ENCODE measurements at places on chromosomes 12 and 14.

- DNase-seq, result no peak
Measured at GRCh38 chr12:27561535-27562350, 37.7 kb downstream of the PPFIBP1 start.

- no peak for DNase-seq
Measured at GRCh38 chr14:34678306-34678705, 36.1 kb downstream of the CFL2 start.

DNA sequence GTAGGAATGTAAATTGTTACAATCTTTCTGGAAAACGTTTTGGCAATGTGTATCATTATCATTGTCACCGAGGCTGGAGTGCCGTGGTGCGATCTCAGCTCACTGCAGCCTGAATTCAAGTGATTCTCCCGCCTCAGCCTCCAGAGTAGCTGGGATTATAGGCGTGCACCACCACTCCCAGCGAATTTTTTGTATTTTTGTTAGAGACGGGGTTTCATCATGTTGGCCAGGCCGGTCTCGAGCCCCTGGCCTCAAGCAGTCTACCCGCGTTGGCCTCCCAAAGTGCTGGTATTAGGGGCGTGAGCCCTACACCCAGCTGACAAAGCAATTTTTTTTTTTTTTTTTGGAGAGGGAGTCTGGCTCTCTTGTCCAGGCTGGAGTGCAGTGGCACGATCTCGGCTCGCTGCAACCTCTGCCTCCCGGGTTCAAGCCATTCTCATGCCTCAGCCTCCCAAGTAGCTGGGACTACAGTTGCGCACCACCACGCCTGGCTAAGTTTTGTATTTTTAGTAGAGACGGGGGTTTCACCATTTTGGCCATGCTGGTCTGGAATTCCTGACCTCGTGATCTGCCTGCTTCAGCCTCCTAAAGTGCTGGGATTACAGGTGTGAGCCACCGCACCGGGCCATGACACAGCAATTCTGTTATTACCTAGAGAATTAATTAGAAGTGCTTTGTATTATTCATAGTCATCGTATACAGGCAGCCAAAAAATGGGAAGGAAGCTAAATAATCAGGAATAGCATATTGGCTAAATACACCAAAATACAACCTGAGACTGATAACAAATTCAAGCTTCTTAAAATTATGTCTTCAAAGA lies 1.2 kb downstream of the ACTR6 start:
- DNase-seq, result no peak

DNA sequence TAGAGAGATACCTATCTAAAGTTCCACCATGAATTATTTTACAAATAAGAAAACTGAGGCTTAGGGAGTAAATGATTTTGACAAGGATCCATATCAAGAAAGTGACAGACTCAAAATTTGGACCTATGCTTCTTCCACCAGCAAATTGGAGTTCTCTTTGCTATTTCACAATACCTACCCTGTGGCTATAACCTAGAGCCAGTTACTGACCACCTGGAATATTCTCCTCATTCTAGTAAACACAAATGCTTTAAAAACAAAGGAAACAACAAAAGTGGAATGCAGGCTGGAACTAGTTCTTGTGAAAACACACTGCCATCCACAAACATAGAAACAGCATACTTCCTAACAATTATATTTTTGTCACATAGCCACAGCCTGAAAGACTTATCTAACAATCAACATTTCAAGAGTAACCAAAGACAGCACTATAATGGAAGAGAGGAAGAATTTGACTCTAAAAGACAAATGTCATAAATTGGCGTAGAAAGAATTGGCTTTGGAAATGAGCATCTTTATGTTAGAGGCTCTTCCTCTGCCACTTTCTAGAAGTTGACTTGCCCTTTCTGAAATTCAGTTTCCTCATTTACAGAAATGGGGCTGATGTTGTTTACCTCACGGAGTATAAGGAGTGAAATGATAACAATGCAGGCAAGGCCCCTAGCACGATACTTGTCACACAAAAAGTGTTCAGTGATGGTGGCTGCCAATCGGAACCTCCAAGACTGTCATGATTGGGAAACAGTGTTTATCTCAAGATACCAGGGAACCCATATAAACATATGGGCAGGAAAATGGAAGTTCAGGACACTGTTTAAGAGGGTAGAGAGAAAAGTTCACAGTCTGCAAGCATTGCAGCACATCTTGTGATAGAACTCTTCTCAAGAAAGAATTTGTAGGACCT lies 138.6 kb upstream of the LGR5 start:
- no peak for DNase-seq

- DNase-seq, result no peak
Measured at GRCh38 chr12:125267114-125267513, 201.9 kb downstream of the AACS start.

DNA sequence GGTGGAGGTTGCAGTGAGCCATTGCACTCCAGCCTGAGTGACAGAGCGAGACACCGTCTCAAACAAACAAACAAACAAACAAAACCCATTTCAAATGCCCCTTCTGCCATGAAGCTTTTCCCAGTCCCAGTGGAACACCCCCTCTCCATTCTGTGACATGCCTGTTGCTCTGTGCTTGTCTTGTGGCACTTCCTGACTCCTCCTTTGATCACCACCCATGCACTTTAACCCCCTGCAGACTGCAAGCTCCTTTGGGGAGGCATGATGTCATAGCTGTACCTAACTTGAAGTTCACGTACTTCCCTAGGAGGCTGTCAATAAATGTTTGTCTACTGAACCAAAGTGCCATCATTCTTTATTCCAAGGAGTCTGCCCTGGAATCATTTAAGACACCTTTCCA lies 64.7 kb downstream of the TMCC3 start:
- DNase-seq, result no peak

DNA sequence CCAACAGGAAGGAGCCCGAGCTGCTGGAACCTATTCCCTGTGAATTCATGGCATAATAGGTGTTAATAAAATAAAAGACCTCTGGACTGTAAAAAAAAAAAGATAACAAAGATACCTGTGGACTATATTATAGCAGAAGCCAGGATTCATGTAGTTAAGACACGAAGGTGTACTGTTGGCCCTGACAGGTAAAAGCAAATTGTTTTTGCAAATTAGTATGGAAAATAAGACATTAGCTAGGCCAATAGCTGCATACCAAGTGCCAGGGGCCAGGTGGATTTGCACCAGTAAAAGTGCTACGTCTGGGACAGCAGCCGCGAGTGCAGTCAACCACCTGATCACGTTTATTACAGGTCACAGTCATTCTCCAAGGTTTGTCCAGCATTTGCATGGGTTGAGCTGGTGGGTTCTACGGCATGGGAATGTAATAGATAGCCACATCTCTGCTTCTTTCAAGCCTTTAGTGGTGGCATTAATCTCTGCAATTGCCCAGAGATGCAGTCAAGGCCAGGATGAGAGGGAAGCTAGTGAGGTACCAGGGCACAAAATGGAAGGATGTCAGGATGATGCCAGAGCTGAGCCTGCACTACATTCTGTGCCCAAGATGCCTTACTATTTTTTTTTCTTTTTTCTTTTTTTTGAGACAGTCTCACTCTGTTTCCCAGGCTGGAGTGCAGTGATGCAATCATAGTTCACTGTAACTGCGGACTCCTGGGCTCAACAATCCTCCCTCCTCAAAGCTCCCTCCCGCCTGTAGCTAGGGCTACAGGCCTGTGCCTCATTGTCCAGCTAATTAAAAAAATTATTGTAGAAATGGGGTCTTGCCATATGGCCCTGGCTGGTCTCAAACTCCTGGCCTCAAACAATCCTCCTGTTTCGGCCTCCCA lies 26.3 kb downstream of the TNFAIP2 start:
- no peak for DNase-seq

- DNase-seq, result no peak
Measured at GRCh38 chr14:49895480-49895879, 2.6 kb downstream of the ARF6 start.

- DNase-seq, result no peak
Measured at GRCh38 chr14:78405079-78405856, 235.1 kb downstream of the NRXN3 start.

DNA sequence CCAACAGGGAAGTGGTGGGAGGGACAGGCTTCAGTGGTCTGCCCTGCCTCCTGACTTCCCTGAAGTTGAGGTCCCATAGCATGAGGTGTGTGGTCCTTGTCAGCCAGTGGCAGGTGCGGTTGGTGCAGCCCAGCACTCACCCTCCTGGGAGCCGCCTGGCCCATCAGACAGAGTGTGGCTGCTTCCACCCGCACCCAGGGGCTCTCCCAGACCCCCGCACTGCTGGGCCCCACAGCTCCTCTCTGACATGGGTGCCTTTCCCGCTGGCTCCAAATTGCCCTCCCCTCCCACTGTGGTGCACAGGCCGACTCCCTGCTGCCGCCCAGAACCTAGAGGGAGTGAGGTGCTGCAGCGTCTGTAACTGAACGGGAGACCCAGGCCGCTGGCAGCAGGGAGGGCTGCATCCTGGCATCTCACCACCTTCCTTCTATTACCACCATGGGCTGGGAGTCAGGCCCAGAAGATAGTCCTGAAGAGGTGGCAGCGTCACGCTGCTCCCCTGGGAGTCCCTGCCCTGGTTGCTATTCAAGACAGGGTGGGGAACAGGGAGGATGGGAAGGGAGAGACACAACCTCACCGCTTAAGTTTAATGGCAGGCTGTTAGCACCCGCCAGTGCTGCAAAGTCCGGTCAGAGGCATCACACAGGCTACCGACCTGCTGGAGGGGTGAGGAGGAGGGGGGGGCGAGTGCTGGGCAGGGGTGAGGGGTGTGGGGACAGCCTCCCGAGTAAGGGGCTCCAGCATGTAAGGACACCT lies 180.6 kb upstream of the PRMT8 start:
- no peak for DNase-seq

DNA sequence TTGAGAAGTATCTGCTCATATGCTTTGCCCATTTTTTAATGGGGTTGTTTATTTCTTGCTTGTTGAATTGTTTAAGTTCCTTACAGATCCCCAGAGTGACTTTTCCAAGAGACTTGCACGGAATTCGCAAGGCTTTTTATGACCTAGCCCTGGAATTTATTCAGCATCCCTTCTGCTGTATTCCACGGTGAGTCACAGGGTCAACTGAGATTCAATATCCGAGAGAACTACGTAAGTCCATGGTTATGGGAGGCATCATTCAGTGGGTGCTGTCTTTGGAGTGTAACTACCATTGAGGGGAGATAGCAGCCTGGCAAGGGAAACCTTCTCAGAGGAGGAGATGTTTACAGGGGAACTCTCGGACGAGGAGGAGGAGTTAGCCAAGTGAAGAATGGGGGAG lies 20.9 kb upstream of the GPRC5A start:
- no peak for DNase-seq

DNA sequence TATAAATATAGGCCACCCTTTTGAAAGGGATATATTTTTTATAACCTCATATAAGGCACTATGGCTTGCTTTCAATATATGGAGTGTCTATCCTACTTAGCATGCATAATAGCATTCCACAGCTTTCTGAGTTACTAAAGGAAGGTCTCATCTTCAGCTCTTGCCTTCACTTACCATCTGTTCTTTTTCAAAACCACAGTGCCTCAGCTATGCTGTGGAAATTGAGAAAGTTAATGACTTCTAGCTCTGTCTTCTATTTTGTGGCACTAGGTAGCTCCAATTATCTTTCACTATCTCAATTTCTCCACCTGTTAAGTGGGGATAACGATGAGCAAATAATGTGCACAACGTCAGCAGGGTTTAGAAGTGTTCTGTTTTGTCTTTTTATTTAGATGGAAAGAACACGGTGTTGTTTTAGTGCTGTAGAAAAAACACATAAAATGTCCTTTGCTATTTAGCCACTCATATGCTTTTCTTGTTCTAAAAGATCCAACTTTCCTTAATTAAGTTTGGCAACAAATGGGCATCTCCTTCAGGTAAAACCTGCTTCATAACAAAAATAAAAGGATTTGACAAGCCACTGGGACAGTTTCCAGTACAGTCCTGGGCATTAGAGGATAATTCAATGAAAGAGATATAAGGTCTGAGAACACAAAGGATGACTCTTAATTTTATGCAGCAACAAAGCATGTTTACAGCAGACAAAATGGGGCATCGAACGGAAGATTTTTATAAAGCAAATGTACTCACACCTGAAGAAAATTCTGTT lies 462.0 kb upstream of the SYT1 start:
- DNase-seq, result no peak

- DNase-seq, result no peak
Measured at GRCh38 chr12:122385171-122386016, 37.1 kb downstream of the CLIP1 start.

GRCh38 chr12:2779281-2779680 lies 15.5 kb upstream of the FKBP4 start:
- no peak for DNase-seq
